ENCODE measurements at places on chromosomes 2 and 18. TPM values are rescaled to one million over a fixed set of nuclear protein-coding genes. Genes with fewer than 3 reads are reported as not detected.

- DNase-seq, result no peak
These were observed 4.8 kb downstream of the GCFC2 start for GRCh38 chr2:75705921-75706320.

- DNase-seq, result no peak
These were observed 26.5 kb downstream of the ST6GAL2 start for GRCh38 chr2:106859498-106859897.

GRCh38 chr2:130884013-130884412 is 47.3 kb downstream of the ARHGEF4 start:
- DNase-seq, result no peak

DNA sequence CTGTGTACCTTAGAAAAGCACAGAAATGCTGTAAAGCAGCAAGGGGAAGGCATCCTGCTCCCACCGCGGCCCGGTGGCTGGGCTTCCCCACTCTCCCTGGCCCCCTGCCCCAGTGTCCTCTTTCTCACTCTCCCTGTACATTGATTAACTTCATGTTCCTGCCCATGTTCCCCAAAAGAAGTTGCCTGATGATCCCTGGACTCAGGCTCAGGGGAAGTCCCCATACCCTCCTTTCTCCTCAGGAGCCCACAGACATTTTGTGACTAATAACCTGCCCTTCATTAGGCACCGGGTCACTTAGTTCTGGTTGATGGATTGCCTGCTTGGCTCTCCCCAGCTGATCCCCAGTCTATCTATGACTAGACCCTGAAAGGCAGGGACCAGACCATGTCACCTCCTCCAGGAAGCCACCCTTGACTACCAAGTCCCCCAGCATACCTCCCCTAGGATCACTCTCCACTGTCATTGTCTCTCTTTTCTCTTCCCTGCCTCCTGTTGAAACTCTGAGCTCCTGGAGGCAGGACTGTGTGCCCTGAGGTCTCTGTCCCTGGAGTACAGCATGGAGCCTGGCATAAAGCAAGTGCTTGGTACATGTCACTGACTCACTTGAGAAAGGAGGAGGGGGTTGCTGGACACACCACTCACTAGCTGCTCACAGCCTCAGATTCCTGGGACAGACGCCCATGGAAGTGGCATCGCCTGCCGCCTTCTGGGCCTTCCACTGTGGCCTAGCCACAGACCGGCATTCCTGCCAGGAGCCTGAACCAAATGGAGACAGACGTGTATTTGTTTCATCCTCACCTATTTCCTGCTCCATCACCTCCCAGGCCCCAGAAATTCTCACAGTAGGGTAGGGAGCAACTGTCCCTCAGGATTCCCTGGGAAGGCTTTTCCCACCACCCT is 13.5 kb downstream of the MALL start:
- DNase-seq, result no peak

GRCh38 chr2:118250463-118250862 is 162.2 kb downstream of the INSIG2 start:
- DNase-seq, result no peak

DNA sequence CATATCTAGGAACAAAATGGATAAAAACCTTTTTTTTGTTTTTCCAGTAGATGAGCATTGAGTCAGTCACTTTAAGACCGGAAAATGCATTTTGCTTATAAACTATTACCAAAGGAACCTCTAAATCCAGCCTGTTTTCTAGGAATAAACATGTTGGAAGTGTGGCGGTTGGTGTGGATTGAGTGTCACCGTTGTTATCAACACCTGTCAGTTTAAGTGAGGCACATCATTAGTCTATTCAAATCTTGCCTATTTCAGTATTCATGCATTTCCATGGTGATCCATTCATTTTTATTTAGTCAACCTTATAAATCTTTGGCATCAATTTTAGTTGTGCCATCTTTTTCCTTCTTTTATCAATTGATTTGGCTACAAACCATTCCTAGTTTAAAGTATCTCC is 3.3 kb downstream of the KLHL29 start:
- DNase-seq, result no peak

DNA sequence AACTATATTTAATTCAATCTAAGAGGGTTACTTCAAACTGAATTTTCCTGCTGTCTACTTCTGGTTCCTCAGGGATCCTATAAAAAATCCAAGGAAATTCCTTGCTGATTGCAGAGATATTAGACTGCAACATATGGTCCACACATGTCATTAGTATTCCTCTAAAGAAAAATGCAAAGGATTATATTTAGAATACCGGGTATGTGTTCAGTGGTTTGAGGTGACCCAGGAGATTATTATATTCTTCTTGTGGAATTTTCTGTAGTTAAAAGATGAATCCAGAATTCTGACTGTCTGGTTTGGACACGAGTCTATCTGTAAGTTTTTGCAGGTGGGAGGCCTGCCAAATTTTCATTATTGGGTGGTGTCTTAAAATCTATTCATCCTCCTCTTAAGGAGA is 18.2 kb downstream of the HOXD1 start:
- DNase-seq, result no peak

DNA sequence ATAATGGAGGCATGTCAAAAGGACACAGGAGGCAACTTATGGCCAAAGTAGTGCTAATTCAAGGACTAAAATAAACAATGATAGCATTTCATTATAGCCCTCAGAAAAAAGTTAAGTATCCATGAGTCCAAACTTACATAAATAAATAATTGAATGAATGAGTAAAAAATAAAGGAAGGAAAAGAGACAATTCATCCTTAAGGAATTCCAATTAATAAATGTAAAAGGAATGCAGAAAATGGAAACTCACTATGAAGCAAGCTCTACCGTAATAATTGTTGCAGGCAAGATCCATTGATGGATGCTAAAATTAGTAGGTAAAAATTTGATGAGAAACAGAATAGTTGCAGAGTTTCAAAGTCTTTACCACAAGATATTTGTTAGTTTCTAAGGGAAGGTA is 88.2 kb upstream of the RAPGEF4 start:
- DNase-seq, result no peak

GRCh38 chr18:27213123-27213717 is 28.1 kb upstream of the CHST9 start:
- no peak for DNase-seq

DNA sequence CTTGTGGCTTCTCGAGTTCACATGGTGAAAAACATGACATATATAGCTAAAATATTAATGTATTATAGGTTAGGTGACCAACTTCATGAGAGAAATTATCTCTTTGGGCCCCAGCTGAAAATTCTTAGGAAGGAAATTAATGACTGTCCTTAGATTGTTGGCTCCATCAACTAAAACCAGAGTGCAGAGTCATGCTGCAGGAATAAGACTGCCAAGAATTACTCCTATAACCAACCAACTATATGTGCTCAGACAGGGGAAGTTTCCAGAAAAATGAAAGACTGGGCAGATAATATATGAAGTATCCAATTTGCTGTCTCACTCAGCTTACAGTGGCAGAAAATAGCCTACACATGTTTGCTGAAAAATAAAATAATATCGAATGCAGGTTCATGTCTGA is 71.0 kb upstream of the TMEFF2 start:
- no peak for DNase-seq

GRCh38 chr2:83280391-83280790 is 1178.7 kb downstream of the SUCLG1 start:
- DNase-seq, result no peak

DNA sequence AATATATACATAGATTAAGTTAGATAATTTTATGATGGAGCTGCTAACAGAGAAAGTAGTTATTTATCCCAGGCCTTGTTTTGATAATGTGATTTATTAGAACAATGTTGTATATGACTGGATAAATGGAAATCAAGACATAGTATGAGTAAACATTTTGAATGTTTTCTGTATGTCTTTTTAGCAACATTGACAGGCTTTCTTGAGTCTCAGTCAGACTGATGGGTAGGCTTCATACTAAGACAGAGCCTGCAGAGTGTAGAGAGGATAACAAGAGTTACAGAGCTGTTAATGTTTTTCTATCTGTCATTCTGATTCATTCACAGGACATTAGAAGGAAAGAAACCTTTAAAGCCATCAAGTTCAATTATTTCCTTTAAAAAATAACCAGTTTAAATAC is 478.5 kb downstream of the LRP1B start:
- DNase-seq, result no peak

DNA sequence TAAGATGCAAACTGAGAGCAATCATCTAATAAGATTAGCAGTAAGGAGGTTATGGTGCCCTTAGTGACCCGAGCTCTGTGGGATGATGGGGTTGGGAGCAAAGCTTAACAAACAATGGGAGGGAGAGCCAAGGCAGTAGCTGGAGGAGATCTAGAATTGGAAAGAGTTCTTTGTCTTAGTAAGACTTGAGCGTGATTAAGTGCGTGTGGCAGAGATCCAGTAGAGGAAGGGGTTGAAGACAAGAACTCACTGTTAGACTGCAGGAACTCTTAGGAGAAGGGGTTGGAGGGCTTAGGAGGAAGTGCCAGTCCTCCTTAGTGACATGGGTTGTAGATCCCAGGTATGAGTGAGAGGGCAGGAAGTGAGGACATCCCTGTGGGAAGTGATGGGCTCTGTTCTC is 184.7 kb downstream of the GFPT1 start:
- DNase-seq, result no peak

GRCh38 chr2:65309699-65310098 is 82.1 kb downstream of the ACTR2 start:
- no peak for DNase-seq

DNA sequence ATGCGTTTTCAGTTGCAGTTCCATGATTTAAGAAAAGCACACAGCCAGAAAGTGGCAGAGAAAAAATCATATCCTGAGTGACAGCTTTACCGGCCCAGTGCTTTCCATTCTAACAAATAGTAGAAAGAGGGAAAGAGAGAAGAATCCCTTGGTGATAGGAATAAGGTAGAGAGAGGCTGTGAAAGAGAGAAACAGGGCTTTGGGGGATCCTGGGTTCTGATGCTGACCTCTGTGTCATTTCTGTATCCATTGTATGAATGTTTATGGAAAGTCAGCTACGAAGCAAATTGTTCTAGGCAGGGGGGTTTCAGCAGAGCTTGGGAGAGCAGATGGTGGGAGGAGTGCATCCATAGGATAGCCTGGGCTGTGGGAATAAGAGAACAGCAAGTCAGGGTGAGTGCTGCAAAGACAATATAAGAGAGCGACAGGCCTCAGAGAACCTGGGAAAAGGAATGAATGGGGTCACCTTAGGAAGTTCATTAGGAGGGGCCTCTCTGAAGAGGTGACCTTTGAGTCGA is 203.4 kb upstream of the TNP1 start:
- DNase-seq, result no peak

The PSMA8 gene
- not detected for total RNA-seq

The SAG gene
- total RNA-seq, result not detected

The NBAS gene
- 48.6 TPM for total RNA-seq

The TNFAIP6 gene
- total RNA-seq, result 7.6 TPM

The SCYGR4 gene
- total RNA-seq, result not detected
